Activated CD8-positive, alpha-beta memory T cell treated with anti-CD3 and anti-CD28 coated beads for 1 hour (primary cell): ENCODE measurements at places on chromosomes 6 and 20.

DNA sequence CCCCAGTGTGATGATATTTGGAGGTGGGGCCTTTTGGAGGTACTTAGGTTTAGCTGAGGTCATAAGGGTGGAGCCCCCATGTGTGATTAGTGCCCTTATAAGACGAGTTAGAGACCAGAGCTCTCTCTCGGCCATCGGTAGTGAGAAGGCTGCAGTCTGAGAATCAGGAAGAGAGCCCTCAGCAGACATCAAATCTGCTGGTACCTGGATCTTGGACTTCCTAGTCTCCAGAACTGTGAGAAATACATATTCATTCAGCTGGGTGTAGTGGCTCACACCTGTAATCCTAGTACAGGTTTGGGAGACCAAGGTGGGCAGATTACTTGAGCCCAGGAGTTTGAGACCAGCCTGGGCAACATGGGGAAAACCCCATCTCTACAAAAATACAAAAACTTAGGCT is 48.7 kb upstream of the DDR1 start:
- no peak for DNase-seq

DNA sequence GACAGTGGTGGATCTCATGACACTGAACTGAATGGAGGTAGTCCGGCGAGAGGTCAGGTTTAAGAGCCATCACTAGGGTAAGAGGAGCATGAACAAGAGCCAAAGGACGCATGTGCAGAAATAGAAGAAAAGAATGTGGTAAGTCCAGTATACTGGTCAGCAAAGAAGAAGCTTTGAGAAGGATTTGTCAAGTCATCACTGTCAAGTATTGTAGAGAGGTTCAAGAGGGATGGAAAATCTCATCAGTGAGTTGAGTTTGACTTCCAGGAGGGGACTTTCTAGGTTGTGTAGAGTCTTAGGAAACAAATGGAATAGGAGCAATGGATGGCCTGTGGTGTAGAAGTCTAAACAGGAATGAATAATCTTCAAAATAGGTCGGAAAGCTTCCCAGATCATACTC is 161.8 kb downstream of the BTBD3 start:
- no peak for DNase-seq

DNA sequence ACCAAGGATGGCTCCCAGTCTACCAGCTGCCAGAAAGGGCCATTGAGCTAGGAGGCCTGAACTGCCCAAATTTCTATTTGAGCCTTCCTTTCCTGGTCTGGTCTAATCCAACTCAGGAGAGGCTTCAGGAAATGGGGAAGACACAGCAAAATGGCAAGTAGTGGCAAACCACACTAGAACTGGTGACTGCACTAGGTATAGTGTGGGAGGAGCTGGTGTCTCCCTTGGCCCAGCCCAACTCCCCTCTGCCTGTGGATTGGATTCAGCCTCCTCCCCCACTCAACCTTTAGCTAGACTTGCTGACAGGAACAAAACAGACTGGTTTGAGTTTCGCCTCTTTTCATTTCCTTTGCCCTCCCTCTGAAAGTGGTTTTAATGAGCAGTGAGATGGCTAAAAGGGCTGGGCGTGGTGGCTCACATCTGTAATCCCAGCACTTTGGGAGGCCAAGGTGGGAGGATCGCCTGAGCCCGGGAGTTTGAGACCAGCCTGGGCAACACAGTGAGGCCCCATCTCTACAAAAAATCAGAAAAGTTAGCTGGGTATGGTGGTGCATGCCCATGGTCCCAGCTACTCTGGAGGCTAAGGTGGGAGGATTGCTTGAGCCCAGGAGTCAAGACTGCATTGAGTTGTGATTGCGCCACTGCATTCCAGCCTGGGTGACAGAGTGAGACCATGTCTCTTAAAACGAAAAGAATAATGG is 17.5 kb downstream of the MRPS18A start:
- no peak for DNase-seq

DNA sequence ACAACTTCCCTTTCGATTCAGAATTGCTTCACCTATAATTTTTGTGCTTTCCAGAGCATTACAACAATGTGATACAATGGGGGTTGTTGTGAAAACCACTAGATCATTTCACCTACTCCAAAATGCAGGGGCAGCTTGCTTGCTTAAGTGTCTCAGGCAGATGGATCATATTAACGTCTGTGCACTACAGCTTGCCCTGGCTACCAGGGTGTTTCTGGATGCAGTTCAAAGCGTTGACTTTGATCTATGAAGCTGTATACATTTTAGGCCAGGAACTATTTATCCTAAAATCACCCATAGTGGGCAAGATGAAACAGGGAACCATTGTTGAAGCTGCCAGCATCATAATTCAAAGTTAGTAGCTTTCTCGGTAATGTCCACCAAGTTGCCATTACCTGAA is 339.5 kb upstream of the HSF2 start:
- DNase-seq: no peak

DNA sequence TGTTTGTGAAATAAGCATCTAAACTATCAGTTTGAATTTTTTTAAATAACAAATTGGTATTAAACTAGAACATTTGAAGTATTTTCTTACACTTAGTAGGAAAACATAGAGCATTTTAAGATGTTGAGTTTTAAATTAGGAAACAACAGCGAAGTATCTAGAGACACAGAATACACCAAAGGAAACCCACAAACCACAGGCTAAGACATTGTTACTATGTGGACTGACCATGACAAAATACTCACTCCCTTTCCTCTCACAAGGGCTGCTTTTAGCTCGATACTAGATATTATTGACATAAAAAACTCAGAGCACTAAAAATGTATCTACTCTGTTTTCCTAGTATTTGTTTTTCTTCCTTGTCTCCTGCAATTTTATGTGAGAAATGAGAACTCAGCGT is 266.0 kb upstream of the CITED2 start:
- no peak for DNase-seq

DNA sequence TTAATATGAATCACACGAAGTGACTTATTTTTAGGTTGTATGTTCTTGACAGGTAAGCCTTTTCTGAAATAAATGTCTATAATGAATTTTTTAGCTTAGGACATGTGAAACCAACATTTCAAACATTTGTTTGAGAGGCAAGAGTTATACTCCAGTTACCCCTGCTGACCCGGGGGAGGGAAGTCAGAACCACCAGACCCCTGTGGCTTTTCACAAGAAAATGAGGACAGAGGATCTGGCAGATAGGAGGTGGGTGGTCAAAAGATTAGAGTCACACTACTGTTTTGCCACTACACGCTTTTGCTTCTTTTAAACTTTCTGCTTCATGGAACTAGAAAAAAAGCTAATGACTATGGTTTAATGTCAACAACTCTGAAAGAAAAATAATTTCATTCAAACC is 27.5 kb upstream of the ADGRF4 start:
- no peak for DNase-seq
